Activated CD8-positive, alpha-beta T cell treated with anti-CD3 and anti-CD28 coated beads, Interleukin-2, amount 10 ng/mL, durations not matched to agents 7 days and 5 days (primary cell): ENCODE measurements at places on chromosomes 16 and 17.
A peak's percentile ranks its signal among the peaks of the same experiment; 100 is the strongest.

GRCh38 chr16:53334581-53334980 is 99.7 kb upstream of the RBL2 start:
- no peak overlapping the region for H3K27ac ChIP-seq
- DNase-seq, result no peak
- H3K4me3 ChIP-seq, result no peak overlapping the region
- H3K4me1 ChIP-seq, result peaks cover 15% of the 10 kb centered on the region
- no peaks in the 10 kb centered on the region for H3K27me3 ChIP-seq
- no peaks in the 10 kb centered on the region for H3K36me3 ChIP-seq

DNA sequence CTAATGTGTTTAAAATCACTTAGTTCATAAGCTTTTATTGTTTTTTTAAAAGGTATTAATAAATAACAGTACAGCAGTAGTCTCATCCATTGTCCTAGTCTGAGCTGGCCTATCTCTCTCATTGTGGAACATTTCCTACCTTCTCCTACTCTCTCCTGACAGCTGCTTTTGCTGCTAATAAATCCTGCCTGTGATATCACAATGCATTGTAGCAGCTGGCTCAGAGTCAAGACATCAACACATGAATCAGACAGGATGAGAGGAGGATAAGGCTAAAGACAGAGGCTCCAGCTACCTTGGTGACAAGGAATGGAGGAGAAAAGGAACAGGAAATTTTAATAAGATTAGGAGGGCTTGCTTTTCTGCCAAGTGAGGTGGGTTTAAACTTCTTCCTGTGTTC is 626.1 kb downstream of the HS3ST4 start:
- no peaks in the 10 kb centered on the region for H3K36me3 ChIP-seq
- DNase-seq, result no peak
- H3K4me1 ChIP-seq, result no peaks in the 10 kb centered on the region
- H3K27ac ChIP-seq, result no peak overlapping the region

DNA sequence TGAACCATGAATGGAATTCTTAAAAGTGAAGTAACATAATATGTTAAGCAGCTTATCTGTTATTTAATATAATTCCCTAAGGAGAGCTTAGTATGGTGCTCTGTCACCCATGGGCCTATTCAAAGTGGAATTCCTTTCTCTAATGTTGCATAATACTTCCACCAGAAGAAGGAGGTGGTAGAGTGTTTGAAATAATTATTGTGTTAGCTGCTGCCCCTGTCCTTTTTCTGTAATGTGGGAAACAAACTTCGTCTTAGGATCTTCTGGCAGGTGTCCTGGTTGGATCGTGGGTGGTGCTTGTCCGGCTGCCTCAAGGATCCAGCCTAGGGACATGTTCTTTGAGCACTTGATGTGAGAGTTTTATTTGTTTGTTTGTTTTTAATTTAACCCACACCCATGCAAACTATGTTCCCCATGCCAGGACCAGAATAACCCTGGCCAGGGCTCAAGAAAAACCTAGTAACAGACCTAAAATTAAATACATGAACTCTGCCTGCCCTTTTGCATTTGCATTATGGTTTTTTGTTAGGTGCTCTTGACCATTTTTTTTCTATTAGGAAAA is 46.1 kb downstream of the ZNRF1 start:
- H3K36me3 ChIP-seq, result no peaks in the 10 kb centered on the region
- no peaks in the 10 kb centered on the region for H3K27me3 ChIP-seq
- no peak overlapping the region for H3K4me3 ChIP-seq
- DNase-seq, result no peak
- H3K4me1 ChIP-seq, result peaks cover 7% of the 10 kb centered on the region

DNA sequence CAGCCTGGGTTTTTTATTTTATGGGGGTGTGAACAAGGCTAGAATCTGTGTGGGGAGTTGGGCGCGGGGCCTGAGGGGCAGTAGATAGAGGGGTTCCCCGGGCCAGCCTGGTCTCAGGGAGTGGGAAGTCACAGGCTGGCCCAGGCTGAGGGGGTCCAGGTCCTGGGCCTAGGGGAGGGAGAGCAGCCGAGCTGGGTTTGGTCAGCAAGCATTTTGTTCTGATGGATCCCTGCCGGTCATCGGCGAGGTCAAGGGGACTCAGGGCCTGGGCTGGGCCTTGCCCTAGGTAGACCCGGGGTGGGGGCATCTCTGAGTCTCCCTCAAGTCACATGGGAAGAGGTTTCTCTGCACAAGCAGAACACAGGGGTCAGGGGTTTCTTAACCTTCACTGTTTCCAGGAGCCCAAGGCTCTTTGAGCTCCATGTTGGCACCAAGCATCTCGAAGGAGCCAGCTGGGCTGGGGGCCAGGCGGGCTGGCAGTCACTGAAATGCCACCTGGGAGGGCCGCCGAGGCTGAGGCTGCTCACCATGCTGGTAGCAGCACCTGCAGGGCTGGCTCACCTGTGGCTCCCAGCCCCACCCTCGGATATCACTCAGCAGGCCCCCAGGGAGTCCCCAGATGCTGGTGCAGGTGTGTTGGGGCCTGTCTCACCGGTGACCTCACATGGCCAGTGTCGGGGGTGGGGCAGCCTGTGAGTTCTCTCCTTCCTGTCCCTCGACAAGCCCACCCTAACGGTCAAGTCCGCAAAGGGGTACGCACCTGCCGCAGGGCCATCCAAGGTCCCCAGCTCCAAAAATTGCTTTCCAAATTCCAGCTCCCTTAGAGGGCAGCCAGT is 41.0 kb downstream of the SLC7A5 start:
- no peaks in the 10 kb centered on the region for H3K4me1 ChIP-seq
- H3K27ac ChIP-seq, result no peak overlapping the region
- H3K27me3 ChIP-seq, result no peaks in the 10 kb centered on the region

- DNase-seq, result no peak
- no peaks in the 10 kb centered on the region for H3K27me3 ChIP-seq
- H3K27ac ChIP-seq, result no peak overlapping the region
- H3K36me3 ChIP-seq, result no peaks in the 10 kb centered on the region
Observed at GRCh38 chr16:62648256-62648655, 612.0 kb upstream of the CDH8 start.

GRCh38 chr17:76918811-76919210 is 50.6 kb downstream of the MGAT5B start:
- H3K4me3 ChIP-seq, result no peak overlapping the region
- DNase-seq, result no peak
- H3K27ac ChIP-seq, result no peak overlapping the region
- no peaks in the 10 kb centered on the region for H3K4me1 ChIP-seq
- no peaks in the 10 kb centered on the region for H3K27me3 ChIP-seq

GRCh38 chr16:27355610-27356009 is 41.8 kb downstream of the IL4R start:
- DNase-seq, result peak; percentile 46
- peak overlapping the region; percentile 61 for H3K27ac ChIP-seq
- H3K27me3 ChIP-seq, result no peaks in the 10 kb centered on the region
- peaks cover 90% of the 10 kb centered on the region for H3K36me3 ChIP-seq
- H3K4me3 ChIP-seq, result no peak overlapping the region

DNA sequence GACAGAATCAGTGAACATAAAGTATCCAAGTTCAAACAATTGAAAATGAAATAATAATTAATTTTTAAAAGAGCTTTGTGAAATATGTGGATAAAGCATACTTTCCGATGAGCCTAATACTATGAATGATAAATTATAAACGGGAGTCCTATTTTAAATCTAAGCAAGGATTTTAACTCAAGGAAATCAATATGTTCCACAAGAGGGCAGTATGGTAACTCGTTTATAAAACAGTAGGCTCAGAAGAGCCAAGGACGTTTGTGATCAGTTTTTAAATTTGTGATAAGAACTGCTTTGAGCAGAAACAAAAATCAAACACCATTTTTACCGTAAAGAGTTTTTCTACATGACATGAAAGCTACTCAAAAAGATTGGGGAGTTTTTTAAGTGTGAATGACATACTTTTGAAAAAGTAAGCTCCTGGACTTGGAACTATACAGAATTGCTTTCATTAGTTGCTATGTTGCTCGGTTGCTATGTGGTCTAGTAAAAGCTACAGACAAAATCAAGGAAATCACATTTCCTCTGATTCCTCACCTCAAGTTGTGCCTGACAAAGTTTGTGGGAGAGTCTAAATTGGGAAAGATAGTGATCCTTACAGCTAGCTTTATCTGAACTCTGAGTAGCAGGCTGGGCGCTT is 11.8 kb upstream of the TEKT1 start:
- peaks cover 59% of the 10 kb centered on the region for H3K27me3 ChIP-seq
- H3K27ac ChIP-seq, result no peak overlapping the region
- no peak for DNase-seq
- H3K36me3 ChIP-seq, result no peaks in the 10 kb centered on the region

DNA sequence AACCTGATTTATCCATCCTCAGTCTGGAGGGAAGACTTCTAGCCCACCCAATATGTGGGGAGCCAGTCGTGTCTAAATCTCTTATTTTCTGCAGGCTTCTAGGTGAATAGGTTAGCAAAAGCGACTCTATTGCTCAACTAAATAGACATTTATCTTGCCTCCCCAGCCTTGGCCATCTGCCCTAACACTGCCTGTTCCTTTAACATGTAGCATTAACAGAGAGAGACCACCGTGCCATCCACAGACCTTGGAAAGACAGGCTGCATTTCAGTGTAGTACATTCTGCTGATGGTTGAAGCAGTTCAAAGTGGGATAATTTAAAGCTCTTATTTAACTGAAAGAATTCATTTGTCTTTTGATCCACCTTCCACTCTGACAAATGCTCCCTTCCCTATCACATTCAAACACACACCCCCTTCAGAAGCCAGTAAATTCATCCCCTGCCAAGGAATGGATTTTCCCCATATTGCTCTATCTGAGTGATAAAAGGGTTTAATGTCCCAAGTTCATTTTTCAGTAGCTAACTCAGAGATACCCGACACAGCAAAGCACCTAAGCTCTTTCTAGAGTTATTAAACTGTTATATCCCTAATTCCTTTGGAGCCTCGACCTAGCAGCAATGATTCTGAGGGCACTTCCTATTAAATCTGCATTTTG is 58.1 kb upstream of the COX10 start:
- no peak overlapping the region for H3K4me3 ChIP-seq
- H3K4me1 ChIP-seq, result peaks cover 3% of the 10 kb centered on the region
- no peaks in the 10 kb centered on the region for H3K27me3 ChIP-seq
- DNase-seq, result no peak
- H3K36me3 ChIP-seq, result no peaks in the 10 kb centered on the region
